HT1080 (cell line): ENCODE measurements at places on chromosomes 5 and 9.

GRCh38 chr9:114225561-114226212 lies 70.3 kb downstream of the COL27A1 start:
- peak; percentile 93 for DNase-seq

- peak; percentile 80 for DNase-seq
Observed at GRCh38 chr9:5499889-5500398, 10.4 kb upstream of the PDCD1LG2 start.

DNA sequence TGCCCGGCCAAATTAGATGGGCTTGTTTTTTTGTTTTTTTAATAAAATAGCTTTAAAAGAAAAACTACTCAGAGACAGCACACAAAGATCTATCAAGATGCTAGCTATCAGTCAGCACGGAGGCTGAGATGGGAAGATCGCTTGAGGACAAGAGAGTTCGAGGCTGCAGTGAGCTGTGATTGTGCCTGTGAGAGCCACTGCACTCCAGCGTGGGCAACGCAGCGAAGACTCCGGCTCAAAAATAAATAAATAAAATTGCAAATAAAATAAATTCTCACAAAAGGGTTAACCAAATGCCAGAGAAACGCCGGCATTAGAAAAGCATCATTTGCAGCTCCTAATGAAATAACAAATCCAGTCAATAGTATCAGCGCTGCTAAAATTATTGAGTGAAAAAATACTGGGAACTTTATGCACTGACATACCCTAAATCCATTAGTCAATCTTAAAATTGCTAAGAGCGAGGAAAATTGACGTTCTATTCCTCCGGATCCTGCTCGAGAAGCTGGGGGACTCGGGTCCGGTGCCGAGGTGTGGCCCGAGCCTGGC lies 681 bp downstream of the CPLANE1 start:
- peak; percentile 15 for DNase-seq

- no peak for DNase-seq
Observed at GRCh38 chr9:113828221-113828620, 47.9 kb upstream of the ZNF618 start.

DNA sequence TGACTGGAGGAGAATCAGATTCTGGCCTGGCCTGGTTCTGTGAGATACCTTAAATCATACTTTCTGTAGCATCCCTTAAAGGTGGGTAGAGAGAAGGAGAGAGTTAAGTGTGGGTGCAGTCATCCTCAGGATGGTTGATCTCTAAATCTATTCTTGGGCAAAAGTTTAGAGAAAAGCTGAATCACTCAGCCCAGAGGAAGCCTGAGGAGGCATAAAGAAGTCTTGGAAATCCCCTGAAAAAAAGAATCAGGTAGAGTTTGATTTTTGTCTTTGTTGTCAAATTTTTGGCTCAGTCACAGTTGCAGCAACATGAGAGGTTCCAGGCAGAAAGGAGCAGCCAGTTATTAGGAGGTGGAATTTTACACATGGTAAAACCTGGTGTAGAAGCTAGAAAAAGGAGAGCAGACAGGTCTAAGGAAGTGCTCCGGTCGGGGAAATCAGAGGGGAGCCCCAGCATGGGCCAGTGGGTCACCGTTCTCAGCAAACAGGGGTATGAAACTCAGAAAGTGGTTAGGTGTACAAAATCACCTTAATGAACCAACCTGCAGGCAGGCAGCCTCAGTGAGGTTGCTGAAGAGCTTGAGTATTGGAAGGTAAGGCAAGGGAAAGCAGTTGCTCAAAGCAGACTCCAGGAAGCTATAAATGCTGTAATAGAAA lies 116.2 kb upstream of the CNTLN start:
- no peak for DNase-seq

DNA sequence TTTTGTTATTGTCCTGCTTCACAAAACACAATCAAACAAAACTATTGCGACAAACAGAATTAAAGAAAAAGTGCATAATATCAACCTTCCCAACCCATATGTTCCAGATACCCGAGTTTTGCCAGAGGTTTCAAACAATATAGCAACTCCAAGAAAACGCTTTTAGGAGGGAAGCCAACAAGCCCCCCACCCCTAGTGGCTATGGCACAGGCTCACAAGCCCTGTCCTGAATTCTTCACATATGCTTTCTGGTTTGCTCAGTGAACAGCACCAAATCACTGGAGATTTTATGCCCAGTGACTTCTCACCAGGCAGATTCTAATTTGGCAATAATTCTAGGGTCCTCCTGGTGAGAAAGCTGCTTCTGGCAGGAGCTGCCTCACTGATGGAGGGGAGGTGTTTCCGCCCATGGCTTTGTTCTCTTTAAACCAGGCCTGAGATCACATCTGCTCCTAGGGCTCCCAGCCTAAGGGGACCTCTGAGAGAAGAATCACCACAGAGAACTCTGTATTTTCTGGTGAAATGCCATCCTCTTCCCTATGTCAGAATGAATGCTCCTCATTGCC lies 1982.4 kb downstream of the EFNA5 start:
- no peak for DNase-seq

GRCh38 chr5:32851559-32852173 lies 140.5 kb downstream of the NPR3 start:
- no peak for DNase-seq
